Mesendoderm (in vitro differentiated cells): ENCODE measurements at places on chromosomes 1 and 21.

GRCh38 chr1:51898090-51898734, 19.7 kb upstream of the NRDC start:
- no peak for DNase-seq

DNA sequence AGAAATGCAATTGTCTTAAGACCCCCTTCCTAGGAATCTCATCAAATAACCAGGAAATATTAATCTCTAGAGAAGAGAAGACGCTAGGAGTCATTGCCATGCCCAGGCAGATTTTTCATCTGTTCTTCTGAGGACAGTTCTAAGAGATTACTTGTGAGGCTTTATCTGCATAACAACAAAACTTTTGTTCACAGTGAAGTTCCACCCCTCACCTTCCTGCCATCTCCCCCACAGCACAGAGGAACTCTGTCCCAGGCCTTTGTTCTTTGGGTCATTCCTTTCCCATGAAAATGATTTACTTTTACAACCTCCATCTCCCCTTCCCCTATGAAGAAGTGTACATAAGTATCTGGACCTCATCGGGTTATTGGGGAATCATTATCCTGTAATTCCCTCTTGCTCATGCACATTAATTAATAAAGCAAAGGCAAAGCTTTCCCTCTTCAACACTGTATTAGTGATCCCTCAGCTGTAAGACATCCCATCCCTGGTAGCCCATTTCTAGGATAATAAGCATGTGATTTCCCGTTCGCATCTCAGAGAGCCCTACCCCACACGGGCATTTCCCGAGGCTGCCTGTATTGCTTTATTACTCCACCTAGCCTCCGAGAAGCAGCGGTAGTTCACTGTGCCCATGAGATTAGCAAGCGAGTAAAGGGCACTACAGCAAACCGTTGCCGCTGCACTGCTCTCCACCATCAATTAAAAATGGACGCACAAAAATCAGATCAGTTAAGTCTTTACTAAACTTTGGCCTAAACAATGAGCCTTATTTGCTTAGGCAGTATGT, 384.4 kb upstream of the CAMK1G start:
- no peak for DNase-seq

GRCh38 chr21:42906233-42906632, 13.1 kb downstream of the NDUFV3 start:
- no peak for DNase-seq

DNA sequence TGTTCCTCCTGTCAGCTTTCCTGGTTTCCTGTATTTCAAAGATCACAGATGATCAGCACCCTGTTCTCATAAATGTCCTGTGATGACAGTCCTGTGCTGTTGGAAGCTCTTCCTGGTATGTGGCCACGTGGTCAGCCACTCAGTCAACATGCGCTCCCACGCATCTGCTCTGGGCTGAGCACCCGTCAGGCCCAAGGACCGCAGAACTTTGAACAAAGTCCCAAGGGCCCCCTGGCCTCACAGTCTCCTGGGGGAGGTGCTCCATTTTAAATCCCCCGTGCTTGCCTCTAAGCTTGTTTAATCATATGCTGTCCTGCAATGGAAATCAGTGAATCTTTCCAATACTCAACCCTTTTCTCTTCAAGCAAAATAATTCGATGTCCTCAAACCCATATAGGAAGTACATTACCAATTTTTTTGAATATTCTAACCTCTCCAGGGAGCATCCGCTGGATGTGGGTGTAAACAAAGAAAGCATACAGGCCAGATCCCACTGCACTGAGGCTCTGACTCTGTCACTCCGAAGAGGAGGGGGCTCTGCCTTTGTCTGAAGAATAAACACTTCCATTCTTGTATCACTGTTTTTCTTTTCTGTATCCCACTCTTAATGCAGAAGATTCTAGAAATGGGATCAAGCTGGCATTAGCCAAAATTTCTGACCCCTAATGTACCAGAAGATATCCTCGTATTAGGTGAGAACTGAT, 250.3 kb downstream of the SDCCAG8 start:
- no peak for DNase-seq

GRCh38 chr1:185539277-185539943, 194.8 kb upstream of the HMCN1 start:
- DNase-seq, result peak; percentile 36

DNA sequence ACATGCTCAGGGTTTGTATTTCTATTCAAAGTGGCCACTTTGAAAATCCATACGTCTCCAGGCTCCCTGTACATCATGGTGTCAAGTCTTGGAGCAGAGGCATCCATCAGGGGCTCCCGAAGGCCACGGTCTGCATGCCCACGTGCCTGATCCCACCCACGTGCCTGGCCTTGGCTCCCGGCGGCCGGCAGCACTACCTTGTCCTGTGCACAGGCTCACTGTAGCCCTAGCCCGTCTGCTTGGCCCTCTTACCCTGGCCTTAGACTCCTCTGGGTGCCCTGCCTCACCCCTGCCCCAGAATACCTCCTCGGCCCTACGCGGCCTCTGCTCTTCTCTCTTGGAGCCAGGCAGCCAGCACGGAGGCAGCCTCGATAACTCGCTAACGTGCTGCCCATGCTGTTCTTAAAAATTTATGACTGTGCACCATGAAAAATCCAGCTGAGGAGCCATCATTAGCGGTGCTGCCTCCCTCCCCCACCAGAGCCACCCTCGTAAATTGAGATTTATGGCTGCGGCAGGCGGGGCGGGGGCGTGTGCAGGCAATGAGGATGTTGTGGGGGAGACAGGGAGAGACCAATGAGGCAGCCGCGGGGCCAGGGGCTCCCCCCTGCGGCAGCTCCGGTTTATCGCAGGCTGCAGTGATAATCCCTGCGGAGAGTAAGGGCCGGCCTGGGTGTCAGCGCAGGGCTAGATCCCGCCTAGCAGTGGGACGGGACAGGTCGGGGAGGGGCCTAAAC, 24.6 kb downstream of the DMAP1 start:
- DNase-seq, result peak; percentile 94

- peak; percentile 66 for DNase-seq
Observed at GRCh38 chr1:167345386-167345733, 124.7 kb downstream of the POU2F1 start.

DNA sequence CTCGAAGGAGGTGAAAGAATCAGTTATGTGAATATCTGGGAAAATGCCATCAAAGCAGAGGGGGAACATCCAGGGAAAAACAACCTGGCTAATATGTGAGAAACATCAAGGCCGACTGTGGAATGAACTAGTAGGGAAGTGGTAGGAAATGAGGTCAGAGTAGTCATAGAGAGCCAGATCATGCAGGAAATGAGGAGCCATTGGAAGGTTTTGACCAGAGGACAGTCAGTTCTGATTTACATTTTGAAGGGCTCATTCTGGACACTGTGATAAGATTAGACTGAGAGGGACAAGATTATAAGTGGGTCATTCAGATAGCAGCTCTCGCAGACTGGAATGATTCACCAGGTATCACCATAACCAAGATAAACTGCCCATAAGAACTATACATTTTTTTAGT, 63.7 kb downstream of the SYT14 start:
- peak; percentile 15 for DNase-seq

GRCh38 chr21:44317871-44318270, 18.0 kb downstream of the PFKL start:
- no peak for DNase-seq

DNA sequence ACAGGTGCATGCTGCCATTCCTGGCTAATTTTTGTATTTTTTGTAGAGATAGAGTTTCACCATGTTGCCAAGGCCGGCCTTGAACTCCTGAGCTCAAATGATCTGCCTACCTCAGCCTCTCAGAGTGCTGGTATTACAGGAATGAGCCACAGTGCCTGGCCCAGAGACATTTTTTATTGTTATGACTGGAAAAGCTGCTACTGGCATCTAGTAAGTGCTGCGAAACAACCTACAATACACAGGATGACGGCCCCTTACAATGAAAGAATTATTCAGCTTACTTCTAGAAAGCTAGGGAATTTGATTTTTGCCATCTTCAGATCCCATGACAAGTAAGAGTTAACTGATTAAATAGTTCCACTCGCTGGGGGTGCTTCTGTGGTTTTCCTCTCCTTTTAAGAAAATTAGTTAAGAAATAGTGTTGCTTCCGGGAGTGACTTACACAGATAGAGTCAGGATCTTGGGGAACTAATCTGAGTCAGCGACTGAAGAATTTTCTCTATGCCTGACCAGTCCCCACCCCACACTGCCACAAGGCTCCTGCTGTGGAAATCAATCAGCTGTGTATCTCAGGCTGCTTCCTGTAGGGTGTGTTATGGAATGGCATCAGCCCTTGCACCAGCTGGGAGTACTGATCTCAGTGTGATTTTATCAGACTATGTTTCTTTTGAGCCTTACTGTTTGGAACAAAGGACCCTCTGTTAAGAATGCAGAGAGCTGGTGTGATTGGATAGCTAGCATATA, 93.0 kb upstream of the BMP8A start:
- DNase-seq, result peak; percentile 99
